ENCODE measurements at places on chromosomes 13 and 19. TPM values are rescaled to one million over a fixed set of nuclear protein-coding genes. Genes with fewer than 3 reads are reported as not detected.
A peak's percentile ranks its signal among the peaks of the same experiment; 100 is the strongest.

- DNase-seq, result no peak
Measured at GRCh38 chr13:63696055-63696454, 2280.4 kb upstream of the PCDH20 start.

DNA sequence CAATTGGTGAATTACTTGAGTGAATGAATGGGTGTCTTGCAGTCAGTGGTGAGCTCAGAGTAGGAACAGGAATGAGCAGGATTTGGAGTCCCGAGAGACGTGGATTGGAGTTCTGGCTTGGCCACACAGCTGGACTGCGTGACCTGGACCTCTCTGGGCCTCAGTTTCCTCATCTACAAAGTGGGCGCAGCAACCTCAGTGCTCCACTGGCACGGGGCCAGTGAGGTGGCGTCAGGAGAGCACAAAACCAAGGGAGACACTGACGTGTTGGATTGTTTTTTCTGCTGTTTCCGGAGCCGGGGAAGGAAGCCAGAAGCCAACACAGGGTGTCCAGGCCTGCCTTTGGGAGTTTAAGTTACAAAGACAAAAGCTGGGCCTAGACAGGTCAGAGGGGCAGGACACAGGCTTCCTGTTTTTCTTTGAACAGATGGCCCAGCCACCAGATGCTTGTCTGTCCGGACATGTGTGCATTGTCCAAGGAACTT lies 6.5 kb upstream of the DOCK6 start:
- DNase-seq, result no peak

DNA sequence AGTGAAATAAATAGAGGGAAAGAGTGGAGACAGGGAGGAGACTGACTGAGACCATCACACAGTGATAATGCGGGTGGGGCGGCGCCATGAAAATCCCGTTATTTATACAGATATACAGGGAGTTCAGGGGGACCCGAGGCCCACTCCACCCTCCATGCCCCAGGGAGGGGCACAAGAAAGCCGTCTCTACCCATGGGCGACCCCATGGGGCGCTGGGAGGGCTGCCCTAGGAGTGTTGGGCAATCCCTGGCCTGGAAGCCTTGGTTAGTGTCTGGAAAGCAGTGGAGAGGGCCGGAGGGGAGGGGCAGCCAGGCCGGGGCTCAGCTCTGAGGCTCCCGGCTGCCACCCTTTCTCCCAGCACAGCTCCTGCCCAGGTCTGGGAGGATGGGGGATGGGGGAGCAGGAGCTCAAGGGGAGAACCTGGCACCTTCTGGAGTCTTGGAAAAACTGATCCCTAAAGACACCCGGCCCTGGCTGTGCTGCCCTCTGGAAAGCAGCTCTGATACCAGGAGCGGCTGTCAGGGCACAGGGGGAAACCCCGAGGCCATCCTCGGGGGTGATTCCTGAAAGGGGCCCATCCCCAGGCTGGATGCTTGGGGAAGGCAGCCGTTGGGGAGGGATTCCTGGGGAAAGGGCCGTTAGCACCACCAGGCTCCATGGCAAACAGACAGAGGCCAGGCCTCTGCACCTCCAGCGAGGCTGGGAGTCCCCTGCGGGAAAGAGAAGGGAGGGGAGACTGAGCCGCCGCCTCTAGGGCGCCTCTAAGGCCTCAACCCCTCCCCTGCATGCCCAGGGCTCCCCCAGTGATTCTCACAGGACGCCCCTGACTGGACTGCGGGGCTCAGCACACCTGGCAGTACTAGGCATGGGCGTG lies 3.0 kb upstream of the PRKD2 start:
- DNase-seq, result no peak

DNA sequence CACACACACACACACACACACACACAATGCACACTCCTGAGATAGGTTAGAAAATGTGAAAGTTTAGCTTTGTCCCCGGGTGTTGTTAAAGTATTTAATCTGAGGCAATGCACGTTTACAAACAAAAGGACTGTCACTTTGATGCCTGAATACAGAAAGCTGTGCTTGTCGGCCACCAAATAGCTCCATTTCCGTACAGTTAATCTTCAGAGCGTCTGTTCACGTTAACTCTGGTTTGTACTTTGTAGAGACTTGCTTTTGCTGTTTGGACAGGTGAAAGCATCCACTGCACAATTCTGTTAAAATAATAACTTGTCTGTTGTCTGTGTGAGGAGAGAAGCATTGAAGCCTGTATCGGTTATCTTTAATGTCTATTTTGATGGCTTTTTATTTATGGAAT lies 267.8 kb downstream of the FGF9 start:
- no peak for DNase-seq

- DNase-seq, result no peak
Measured at GRCh38 chr13:80161219-80161618, 179.7 kb downstream of the SPRY2 start.

The PET100 gene
- total RNA-seq, result 1.3 TPM

GRCh38 chr19:51594774-51595109 lies 23.7 kb downstream of the ZNF175 start:
- no peak for DNase-seq

- no peak for DNase-seq
Measured at GRCh38 chr19:31330761-31331160, 18.5 kb downstream of the TSHZ3 start.

The ZNF607 gene
- 2.0 TPM for total RNA-seq

DNA sequence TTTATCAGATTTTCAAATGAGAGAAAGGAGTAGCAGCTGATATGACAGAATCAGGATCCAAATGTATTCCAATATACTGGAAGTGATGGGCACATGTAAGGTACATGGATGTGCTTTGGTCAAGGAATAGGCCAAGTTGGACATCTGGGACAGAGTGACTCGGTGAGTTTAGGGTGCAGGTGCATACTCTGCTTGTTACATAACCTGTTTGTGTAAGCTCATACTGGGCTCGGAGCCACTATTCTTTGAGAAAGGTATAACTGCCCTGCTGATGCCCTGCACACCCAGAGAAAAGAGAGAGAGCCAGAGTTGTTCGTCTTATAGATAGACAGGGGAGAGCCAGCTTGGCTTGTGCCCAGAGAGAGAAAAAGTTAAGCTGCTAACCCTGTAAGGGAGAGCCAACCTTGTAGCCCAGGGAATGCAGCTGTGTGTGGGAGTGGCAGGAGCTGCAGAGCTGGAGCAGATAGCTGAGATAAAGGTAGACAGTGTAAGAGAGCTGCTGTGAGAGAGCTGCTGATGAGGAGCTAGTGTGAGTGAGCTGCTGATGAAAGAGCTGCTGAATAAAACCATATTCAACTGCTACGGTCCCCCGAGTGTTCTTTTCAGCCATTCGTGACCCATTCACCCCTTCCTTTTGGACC lies 40.7 kb upstream of the N4BP2L1 start:
- DNase-seq, result no peak

DNA sequence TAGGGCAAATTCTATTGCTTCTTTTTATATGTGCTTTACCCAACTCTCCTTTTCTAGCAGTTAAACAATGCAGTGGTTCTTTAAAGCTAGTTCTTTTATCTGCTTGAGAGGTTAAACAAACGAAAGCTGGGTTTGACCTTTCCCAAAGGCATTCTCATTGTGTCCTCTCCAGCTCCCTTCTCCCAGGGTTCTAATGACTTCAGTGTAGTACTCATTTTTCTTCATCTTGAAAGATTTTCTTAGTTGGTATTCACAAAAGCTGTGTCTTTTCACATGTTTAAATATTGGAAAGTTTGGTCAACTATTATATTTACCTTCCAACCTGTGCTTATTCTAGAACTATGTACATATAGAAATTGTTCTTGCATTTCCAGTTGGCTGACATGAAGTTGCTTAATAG lies 1.5 kb downstream of the WASF3 start:
- DNase-seq, result no peak

DNA sequence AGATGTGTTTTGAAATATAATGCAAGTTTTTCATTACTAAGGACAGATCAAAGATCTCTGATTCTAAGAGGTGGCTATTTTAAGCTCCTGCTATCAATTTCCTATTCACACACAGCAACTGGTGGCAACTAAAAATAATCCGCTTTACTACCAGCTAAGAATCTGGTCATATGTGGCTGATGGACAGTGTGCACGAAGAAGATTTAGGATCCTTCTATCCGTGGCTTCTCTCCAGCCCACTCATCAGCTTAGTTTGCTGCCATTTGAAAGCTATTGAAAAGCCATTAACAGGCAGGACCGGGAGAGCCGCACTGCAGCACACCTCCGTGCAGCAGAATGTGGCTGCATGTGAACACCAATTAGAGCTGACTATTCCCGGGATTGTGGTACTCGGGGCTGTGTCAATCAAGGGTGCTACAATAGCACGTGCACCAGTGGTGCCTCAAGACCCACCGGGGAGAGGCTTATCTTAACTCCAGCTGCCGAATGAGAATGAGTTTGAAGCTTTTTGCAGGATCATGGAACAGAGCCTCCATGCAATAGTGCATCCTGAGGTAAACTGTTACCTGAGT lies at the start of gene MYO16:
MYO16 (plus strand) TSS at position 431 of the 572 bp plus-strand sequence. CDS start 234 bp downstream, outside the sequence.
- DNase-seq, result no peak

GRCh38 chr13:97008643-97009042 lies 14.4 kb upstream of the OXGR1 start:
- DNase-seq, result no peak

DNA sequence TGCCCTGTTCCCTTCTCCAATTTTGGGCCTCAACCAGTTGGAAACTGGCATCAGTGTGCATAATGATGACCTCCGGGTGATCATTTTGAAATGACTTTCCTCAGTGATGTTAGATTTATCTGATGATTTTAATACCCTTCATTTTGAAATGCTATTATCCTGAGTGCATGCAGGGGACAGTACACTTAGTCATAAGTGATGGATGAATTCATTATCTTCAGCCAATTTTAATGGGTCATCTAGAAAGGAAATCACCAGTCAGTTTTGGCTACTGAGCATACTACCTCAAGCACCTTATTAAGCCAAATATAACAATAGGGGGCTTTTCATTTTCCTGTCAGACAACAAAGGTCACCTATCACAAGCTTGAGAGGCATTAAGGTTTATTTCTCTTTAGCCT lies 118.5 kb upstream of the MIR17HG start:
- DNase-seq, result no peak

DNA sequence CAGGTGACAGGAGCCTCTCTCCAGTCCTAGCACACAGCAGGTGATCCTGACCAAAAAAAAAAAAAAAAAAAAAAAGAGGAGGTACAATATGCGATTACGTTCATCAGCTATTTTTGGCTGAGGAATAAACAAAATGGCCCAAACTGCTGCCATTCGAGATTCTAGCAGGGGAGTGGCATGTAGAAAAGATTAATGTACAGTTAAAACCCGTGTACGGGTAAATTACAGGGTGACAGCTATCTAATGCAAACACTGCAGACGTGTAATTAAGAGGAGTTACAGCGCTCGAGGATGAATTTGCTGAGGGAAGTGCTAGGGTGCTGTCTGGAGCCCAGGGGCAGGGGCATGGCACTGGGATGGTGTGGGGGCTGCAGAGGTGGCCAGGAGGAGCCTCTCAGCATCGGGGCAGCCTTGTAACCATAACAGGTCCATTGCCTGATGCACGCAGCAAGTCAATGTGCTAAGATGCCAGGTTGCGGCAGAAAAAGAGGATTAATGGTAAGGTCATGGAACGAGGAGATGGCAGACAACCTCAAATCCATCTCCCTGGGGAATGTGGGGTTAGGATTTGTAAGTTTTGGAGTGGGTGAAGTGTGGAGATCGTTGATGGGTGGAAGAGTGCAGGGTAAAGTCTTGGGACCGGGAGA lies 17.4 kb downstream of the CHST8 start:
- no peak for DNase-seq

- DNase-seq, result no peak
Measured at GRCh38 chr13:93388701-93389100, 162.1 kb downstream of the GPC6 start.

- DNase-seq, result no peak
Measured at GRCh38 chr19:44742330-44743061, 6.0 kb upstream of the BCL3 start.

- no peak for DNase-seq
Measured at GRCh38 chr19:40005691-40006272, 8.9 kb downstream of the ZNF546 start.

GRCh38 chr13:59346999-59347723 lies 816.6 kb downstream of the DIAPH3 start:
- DNase-seq, result peak; percentile 33

- no peak for DNase-seq
Measured at GRCh38 chr13:46665248-46665632, 112.3 kb downstream of the LRCH1 start.

The SIGLEC12 gene
- not detected for total RNA-seq

The TMPRSS9 gene
- total RNA-seq, result not detected

The THOP1 gene
- 17.5 TPM for total RNA-seq

GRCh38 chr19:39133431-39134270 lies 8.1 kb downstream of the PAK4 start:
- DNase-seq, result peak; percentile 52

DNA sequence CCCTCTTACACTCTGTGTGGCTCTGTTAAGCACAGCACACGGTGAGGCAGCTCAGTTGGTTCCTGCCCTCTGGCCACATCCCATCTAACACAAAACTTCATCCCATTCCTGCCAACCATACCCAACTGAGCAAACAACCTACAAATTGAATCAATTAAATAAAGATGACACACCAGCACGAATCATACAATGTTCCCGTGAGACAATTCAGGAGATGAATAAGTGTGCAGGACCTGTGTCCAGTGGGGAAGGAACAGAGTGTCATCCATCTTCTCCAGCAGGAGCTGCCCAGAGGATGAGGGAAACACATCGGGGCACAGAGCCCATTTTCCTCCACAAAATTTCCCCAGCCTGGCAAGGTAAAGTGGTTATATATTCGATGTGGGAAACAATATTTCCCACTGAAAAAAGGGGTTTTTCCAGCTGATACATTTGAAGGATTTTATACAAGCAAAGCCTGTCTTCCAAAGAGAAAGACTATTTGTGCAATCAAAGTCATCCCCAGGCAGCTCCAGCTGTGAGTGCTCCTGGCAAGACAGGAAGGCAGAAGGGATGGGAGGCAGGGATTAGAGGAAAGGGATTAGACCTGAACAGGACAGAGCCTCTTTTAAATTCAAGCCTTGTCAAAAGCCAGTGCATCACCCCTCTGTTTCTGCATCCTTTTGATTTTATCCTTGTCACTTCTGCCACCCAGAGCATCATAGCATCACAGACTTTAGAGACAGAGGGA lies 240.2 kb downstream of the LHFPL6 start:
- no peak for DNase-seq

DNA sequence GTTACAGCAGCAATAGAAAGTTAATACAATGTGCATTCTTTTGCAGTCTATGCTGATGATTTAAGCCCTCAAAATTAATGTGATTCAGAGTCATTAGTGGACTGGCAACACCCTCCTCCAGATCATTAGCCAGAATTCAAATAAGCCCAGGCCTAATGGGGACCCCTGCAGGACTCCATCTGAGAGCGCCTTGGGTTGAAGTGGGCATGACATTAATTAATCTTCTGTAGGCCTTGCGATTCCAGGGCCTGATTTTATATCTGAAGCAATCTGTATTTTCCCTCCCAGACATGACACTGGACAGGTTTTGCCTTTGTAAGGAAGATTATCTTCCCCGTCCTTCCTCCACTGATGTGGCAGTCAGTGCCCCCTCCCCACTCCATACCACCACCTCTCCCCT lies 442.9 kb downstream of the FOXO1 start:
- no peak for DNase-seq

Data from body of pancreas (tissue), 4 donors.